Liver (tissue), 10 donors: ENCODE measurements at places on chromosomes 6 and 20.

DNA sequence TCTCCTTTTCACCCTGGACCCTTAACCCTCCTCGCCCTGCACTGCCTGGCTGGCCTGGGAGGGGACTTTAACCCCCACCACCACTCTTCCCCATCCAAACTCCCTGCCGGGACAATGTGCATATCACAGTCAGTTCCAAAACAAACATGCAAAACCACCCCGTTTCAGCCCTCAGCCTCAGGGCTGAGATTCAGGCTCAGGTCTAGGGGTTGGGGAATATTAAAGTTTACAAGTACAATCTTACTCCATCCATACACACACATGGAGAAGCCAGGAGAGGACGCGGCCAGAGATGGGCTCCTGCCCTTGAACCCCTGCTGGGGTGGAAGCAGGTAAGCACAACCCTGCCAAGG is 534 bp downstream of the KIAA1755 start:
- H3K36me3 ChIP-seq = no peaks in the 10 kb centered on the region
- DNase-seq = no peak
- peaks cover 15% of the 10 kb centered on the region for H3K4me1 ChIP-seq
- H3K27ac ChIP-seq = no peak overlapping the region
- no peaks in the 10 kb centered on the region for H3K27me3 ChIP-seq

- H3K27me3 ChIP-seq = no peaks in the 10 kb centered on the region
- H3K36me3 ChIP-seq = no peaks in the 10 kb centered on the region
- H3K4me1 ChIP-seq = peaks cover 2% of the 10 kb centered on the region
- peak overlapping the region; percentile 65 for H3K27ac ChIP-seq
- peak; percentile 55 for DNase-seq
Measured at GRCh38 chr20:25389858-25390537, 637 bp downstream of the ABHD12 start.

- H3K27me3 ChIP-seq = peaks cover 2% of the 10 kb centered on the region
- no peaks in the 10 kb centered on the region for H3K4me1 ChIP-seq
- H3K27ac ChIP-seq = no peak overlapping the region
- no peak for DNase-seq
- no peaks in the 10 kb centered on the region for H3K36me3 ChIP-seq
Measured at GRCh38 chr20:48126227-48126740, 341.0 kb upstream of the SULF2 start.

- no peaks in the 10 kb centered on the region for H3K36me3 ChIP-seq
- no peak overlapping the region for H3K27ac ChIP-seq
- no peak for DNase-seq
- H3K4me1 ChIP-seq = peaks cover 3% of the 10 kb centered on the region
- no peak overlapping the region for H3K4me3 ChIP-seq
Measured at GRCh38 chr20:38225900-38226263, 34.7 kb downstream of the KIAA1755 start.

DNA sequence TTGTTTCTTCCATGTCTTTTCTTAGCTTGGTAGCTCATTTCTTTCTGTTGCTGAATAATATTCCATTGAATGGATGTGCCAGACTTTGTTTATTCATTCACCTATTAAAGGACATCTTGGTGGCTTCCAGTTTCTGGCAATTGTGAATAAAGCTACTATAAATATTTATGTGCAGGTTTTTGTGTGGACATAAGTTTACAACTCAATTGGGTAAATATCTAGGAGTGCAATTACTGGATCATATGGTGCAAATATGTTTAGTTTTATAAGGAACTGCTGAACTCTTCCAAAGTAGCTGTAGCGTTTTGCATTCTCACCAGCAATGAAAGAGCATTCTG is 16.8 kb upstream of the SDCBP2 start:
- no peaks in the 10 kb centered on the region for H3K27me3 ChIP-seq
- no peak overlapping the region for H3K4me3 ChIP-seq
- H3K27ac ChIP-seq = no peak overlapping the region
- H3K36me3 ChIP-seq = no peaks in the 10 kb centered on the region
- H3K4me1 ChIP-seq = no peaks in the 10 kb centered on the region

DNA sequence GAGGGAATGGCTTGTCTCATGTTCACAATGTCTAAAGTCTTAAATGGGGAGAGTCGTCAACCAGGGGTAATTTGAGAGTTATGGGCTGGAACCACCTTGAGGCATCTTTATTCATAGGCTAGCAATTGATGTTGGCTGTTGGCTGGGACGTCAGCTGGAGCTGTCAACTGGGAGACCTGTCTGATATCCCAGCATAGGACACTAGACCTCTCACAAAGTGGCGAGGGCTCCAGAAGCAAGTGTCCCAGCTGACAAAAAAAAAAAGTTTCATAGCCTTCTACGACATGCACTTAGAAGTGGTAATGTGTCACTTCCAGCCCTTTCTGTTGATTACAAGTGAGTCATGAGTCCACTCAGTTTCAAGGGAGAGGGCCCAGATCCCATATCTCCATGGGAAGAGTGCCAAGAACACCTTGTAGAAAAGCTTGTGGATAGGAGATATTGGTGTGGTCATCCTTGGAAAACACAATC is 278.0 kb downstream of the ESR1 start:
- H3K36me3 ChIP-seq = no peaks in the 10 kb centered on the region
- no peak overlapping the region for H3K27ac ChIP-seq
- no peaks in the 10 kb centered on the region for H3K27me3 ChIP-seq
- no peaks in the 10 kb centered on the region for H3K4me1 ChIP-seq
- no peak overlapping the region for H3K4me3 ChIP-seq

GRCh38 chr20:19735446-19735845 is 22.6 kb upstream of the RIN2 start:
- H3K27ac ChIP-seq = no peak overlapping the region
- no peaks in the 10 kb centered on the region for H3K27me3 ChIP-seq
- no peak for DNase-seq
- no peaks in the 10 kb centered on the region for H3K4me1 ChIP-seq
- no peaks in the 10 kb centered on the region for H3K36me3 ChIP-seq

- H3K4me3 ChIP-seq = no peak overlapping the region
- peaks cover 2% of the 10 kb centered on the region for H3K27me3 ChIP-seq
- no peak for DNase-seq
- H3K4me1 ChIP-seq = no peaks in the 10 kb centered on the region
- no peak overlapping the region for H3K27ac ChIP-seq
- H3K36me3 ChIP-seq = no peaks in the 10 kb centered on the region
Measured at GRCh38 chr20:58011947-58012610, 216.4 kb downstream of the ANKRD60 start.

GRCh38 chr20:22819784-22820183 is 215.3 kb upstream of the SSTR4 start:
- no peaks in the 10 kb centered on the region for H3K36me3 ChIP-seq
- no peak overlapping the region for H3K4me3 ChIP-seq
- H3K4me1 ChIP-seq = no peaks in the 10 kb centered on the region
- no peak overlapping the region for H3K27ac ChIP-seq
- no peak for DNase-seq
- no peaks in the 10 kb centered on the region for H3K27me3 ChIP-seq

DNA sequence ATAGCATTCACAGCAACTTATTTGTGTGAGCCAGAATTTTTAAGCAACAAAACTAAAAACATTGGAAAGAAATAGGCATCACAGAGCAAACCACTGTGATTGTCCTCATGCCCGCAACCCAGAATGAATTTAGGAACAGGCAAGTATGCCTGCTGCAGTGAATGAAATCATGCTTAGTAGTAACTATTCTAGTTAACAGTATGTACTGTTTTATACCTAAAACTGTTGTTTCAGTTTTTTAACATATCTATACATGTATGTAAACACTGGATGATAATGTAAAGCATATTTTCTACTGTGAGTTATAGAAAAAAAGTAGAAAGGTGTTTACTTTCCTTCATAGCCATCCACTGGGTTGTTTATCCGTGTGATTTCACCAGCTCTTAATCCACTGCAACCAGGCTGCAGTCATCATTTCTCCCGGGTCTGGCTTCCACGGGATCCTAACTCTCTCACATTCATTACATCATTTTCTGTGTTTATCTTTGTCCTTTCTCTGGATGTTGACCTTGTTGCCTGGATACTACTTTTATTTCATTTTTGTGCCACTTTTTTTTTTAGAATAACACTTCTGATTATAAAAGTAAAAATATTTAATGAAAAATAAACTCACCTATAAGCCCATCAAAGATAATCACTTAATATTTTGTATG is 3.6 kb upstream of the ARFGEF3 start:
- peaks cover 2% of the 10 kb centered on the region for H3K27me3 ChIP-seq
- H3K36me3 ChIP-seq = no peaks in the 10 kb centered on the region

DNA sequence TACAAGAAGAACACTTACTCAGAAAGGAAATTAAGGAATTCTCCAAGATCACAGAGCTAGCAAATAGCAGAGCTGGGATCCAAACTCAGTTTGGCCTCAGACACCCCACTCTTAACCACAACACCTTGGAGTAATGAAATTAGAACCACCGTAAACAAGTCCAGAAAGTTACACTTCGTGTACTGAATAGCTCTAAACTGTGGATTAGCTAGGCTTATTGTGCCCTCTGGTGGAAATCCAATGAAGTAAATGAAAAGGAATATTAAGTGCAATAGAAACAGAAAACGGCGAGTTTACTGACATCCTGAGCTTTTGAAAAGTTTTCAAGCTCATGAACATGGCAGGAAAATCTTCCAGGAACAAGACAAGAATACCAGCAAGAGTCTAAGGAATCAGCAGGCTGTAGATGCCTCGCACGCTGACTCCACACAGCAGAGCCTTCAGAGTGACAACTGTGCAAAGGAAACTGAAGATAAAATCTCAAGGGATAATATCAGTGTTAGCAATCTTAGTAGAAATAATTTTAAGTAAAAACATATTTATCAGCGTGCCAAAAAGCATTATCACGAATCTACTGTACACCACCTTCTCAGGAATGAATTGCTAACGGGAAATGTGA is 34.6 kb downstream of the FBXO5 start:
- DNase-seq = no peak
- no peaks in the 10 kb centered on the region for H3K27me3 ChIP-seq
- H3K27ac ChIP-seq = no peak overlapping the region
- H3K4me3 ChIP-seq = no peak overlapping the region

GRCh38 chr6:89940225-89941027 is 46.2 kb downstream of the GJA10 start:
- H3K4me1 ChIP-seq = peaks cover 6% of the 10 kb centered on the region
- H3K27ac ChIP-seq = no peak overlapping the region
- H3K27me3 ChIP-seq = no peaks in the 10 kb centered on the region
- H3K4me3 ChIP-seq = no peak overlapping the region
- DNase-seq = peak; percentile 55

DNA sequence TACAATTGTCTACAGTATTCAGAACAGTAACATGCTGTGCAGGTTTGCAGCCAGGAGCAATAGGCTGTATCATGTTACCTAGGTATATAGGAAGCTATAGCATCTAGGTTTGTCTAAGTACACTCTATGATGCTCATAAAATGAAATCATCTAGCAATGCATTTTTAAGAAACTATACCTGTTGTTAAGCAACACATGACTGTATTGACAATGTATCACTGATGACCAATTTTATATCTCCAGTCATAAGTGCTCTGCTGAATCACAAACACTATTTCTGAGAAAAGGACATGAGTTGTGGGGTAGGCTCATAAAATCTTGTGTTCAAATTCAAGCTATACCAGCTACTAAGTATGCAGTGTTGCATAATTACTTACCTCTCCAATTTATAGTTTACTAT is 501.3 kb downstream of the CD109 start:
- H3K4me3 ChIP-seq = no peak overlapping the region
- H3K4me1 ChIP-seq = no peaks in the 10 kb centered on the region
- H3K27me3 ChIP-seq = no peaks in the 10 kb centered on the region
- H3K27ac ChIP-seq = no peak overlapping the region
- no peak for DNase-seq

DNA sequence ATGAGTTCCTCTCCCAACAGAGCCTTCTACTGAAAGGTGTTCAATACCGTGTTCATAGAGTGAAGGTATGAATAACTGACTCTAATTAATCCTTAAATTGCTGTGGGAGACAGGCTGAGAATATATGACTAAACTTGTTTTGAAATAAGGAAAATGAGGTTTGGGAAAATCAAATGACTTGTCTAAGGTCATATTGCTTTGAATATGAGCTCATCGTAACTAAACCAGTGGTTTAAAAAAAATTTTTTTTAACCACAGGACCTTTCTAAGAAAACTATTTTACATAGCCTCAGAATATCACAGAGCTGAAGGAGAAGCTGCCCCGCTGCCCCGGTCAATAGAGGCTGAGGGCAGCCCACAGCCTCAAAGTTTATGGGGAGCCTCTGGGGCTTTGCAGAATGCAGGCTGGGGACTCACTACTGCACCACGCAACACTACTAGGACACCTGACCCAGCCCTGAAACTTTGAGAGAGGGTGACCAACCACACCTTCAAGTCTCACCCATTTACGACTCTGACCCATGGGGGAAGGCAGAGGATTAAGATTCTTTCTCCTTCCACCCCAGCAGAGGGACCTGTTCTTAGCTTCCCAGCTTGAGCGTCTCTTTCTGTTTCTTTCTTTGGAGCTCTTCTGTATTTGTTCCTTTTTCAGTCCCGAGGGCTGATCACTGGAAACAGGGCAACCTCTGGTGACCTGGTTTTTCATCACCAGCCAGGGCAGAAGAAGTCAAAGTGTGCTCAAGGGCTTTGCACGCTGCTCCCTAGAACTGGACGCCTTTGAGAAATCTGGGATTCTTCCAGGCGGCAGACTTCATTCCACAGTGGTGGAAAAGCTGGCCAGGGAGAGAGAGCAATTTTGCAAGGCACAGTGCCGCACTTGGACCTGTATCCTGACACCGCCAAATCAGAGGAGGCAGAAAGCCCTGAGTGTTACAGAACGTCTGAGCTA is 220.2 kb downstream of the ATXN1 start:
- no peak overlapping the region for H3K27ac ChIP-seq
- H3K36me3 ChIP-seq = no peaks in the 10 kb centered on the region
- no peak for DNase-seq
- no peak overlapping the region for H3K4me3 ChIP-seq

- H3K4me3 ChIP-seq = no peak overlapping the region
- no peaks in the 10 kb centered on the region for H3K27me3 ChIP-seq
- peaks cover 16% of the 10 kb centered on the region for H3K4me1 ChIP-seq
- DNase-seq = no peak
- no peak overlapping the region for H3K27ac ChIP-seq
Measured at GRCh38 chr6:110826236-110827129, 11.2 kb upstream of the CDK19 start.

DNA sequence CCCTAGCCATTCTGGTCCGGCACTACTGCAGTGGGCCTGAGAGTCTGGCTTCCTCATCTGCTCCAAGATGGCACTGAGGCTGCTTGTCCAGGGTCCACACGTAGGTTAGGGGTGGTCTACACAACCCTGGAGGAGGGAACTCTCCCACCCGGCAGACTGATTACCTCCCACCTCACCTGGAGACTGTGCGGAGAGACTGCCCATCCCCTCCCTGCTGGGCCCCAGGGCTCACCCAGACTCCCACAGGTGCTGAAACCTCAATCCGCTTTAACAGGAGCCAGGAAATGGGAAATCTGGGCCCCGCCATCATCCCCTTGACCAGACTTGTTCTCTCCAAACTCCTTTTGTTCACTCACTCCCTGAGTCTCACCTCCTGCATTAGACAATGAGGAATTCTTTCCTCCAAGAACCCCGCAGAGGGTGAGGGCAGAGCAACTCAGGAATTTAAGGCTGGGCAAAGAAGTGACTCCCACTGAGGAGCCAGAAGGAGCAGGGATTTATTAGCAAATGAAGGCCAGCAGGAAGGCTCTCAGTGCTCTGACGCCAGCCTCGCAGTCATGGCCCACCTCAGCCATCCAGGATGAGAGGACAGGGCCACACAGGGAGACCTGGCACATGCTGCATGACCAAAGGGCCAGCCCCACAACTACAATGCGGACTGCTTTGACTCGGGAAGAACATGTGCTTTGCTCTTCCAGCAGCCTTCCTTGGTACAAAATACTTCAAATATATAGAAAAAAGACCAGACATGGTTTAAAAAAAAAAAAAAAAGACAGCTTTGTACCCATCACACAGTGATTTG is 53.0 kb downstream of the CDK5RAP1 start:
- no peaks in the 10 kb centered on the region for H3K27me3 ChIP-seq
- H3K27ac ChIP-seq = no peak overlapping the region
- no peaks in the 10 kb centered on the region for H3K4me1 ChIP-seq
- H3K36me3 ChIP-seq = no peaks in the 10 kb centered on the region
